ENCODE measurements at places on chromosomes 4 and X.

- peak; percentile 68 for DNase-seq
These were observed 17.7 kb downstream of the IQSEC2 start for GRCh38 chrX:53263597-53264094.

GRCh38 chrX:41381685-41382084 is 47.7 kb downstream of the DDX3X start:
- DNase-seq: no peak

DNA sequence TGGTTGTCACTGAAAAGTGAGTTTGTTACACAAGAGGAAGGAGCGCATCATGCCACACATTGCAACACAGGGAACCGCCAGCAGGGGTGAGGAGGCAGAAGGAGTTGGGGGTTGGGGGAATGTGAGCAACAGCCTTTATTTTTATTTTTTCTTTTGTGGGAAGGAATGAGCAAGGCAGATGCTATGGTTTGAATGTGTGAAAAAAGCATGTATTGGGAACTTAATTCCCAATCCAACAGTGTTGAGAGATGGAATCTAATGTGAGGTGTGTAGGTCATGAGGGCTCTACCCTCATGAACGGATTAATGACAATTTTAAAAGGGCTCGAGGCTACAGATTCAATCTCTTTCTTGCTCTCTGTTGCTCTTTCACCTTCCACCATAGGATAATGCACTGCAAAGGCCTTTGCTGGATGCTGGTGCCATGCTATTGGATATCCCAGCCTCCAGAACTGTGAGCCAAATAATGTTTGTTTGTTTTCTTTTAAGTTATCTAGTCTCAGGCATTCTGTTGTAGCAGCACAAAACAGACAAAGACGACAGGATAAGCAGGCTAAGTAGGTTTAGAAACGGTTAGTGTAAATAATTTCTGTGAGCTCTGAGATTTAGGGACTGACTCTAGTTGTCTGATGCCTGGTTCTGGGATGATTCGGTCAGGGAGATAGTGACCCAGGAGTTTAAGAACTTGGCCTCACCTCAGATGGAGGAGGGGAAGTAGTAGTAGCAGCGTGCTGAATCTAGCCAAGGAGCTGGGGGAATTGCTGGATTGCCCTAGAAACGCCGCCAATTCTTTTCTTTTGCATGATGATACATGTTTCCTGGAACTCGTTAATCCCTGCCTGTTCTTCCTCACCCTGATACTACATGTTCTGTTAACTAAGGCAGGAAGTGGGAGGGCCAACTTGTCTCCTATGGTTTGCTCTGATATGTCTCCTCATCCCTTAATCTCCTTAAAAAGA is 156.6 kb upstream of the CTSO start:
- DNase-seq: no peak

DNA sequence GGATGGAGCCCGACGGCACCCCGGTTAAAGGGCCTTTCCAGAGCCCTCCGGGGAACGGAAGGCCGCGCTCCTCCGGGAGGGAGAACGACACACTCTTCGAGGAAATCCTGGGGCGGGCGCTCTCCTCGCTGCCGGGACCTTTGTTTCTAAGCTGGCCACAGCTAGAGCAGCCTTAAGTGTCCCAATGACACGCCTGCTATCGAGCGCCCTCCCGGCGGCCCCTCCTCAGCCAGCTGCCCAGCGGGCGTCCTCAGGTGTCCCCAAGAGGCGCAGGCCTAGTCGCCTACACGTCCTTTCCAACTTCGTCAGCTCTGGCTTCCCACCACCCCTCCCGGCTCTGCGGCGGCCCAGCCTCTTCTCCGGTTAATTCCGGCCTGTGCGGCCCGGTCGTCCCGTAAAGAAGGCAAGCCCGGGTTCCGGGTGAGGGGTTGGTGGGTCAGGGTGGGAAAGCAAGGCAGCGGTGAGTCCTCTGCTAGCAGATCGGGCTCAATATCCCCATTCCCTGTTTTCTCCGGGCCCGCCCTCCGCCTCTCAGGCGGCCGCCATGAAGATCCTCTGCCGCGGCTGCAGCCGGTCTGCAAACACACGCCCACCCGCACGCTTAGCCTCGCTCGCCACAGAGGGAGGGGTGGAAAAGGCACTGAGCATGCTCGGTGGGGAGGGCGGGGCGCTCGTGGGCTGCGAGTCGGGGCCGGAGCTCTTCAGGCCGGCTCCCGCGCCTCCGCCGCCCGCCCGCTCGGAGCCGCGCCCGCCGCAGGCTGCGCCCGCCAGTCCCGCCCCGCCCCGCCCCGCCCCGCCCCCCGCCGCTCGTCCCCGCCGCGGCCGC is at the start of gene RAP1GDS1:
Gene RAP1GDS1 (plus strand): TSS at position 806 of the 826 bp plus-strand sequence. CDS start 182 bp downstream, outside the sequence.
- peak; percentile 94 for DNase-seq

- DNase-seq: no peak
These were observed 82.4 kb downstream of the SNCA start for GRCh38 chr4:89754531-89754930.

- DNase-seq: no peak
These were observed 15.1 kb downstream of the RAPGEF2 start for GRCh38 chr4:159117968-159118367.

- DNase-seq: no peak
These were observed 125.1 kb upstream of the FRMPD4 start for GRCh38 chrX:12013211-12013618.

GRCh38 chr4:118816538-118817177 is 19.3 kb downstream of the SEC24D start:
- DNase-seq: no peak

DNA sequence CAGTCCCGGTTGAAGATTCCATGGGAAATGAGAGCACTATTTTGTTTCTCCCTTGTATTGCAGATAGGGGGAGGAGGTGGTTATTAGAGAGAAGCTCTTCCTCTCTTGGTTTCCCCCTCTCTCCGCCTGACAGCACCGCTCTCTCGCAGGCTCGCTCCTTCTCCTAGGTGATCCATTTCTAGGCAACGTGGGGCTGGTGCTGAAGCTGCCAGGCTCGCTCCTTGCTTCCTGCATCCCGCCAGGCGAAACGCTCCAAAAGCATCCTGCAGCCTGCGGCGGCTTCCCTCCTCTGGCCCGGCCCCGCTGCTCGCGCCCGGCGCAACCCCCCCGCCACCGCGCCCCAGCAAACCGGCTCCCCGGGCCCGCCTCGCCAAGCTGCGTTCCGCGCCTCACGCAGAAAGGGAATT is at the start of gene GRID2:
Gene GRID2 (plus strand): TSS at position 346 of the 407 bp plus-strand sequence.
- DNase-seq: no peak

DNA sequence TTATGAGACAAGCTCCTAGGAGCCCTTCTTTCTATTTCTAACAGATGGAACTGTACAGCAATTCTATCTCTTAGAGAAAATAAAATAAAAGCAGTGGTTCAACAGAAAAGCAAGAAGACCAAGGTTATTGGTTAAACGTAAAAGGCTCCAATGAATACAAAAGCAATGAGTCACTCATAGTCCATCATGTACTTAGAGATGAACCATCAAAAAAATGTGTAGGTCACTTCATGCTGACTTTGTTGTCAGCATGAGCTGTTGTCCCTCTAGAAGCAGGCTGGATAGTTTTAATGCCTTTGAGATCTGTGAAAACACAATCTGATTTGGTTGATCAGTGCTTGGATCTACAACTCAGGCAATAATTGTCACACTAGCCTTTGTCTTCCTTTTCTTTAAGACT is 378.6 kb upstream of the ANXA10 start:
- no peak for DNase-seq

Data from activated CD8-positive, alpha-beta memory T cell treated with anti-CD3 and anti-CD28 coated beads, Interleukin-2, amount 50 U/mL, for 48 hours (primary cell).